Calu3 (cell line): ENCODE measurements at places on chromosomes 7 and 10. TPM values are rescaled to one million over a fixed set of nuclear protein-coding genes. Genes with fewer than 3 reads are reported as not detected.

DNA sequence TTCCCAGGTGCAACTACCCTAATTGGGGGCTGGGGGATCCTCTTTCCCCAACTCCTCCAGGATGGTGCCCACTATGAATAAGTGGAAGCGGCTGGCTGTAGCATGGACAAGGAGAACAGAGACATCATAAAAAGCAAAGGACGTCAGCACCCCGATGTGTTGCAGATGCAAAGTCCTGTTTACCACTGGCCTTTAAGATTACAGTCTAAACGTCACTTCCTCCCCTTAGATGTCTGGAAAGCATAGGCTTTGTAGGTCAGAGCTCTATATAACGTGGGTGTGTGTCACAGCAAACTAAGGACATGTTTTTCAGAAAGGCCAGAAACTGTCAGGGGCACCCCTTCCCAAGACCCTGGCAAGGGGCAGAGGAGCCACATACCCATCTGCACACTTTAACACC lies 7.9 kb downstream of the COBL start:
- no peak overlapping the region for H3K27ac ChIP-seq
- no peaks in the 10 kb centered on the region for H3K27me3 ChIP-seq
- H3K4me1 ChIP-seq, result peaks cover 15% of the 10 kb centered on the region

The DPP6 gene
- not detected in 2 replicates for total RNA-seq

GRCh38 chr10:126302476-126302756 lies 85.9 kb downstream of the ADAM12 start:
- no peaks in the 10 kb centered on the region for H3K4me1 ChIP-seq
- peaks cover 30% of the 10 kb centered on the region for H3K27me3 ChIP-seq
- DNase-seq, result no peak
- no peaks in the 10 kb centered on the region for H3K36me3 ChIP-seq
- no peak overlapping the region for H3K27ac ChIP-seq

The CYP26A1 gene
- total RNA-seq, result 0.98 and 2.1 TPM in 2 replicates

The CUZD1 gene
- 0.93 and 1.5 TPM in 2 replicates for total RNA-seq

DNA sequence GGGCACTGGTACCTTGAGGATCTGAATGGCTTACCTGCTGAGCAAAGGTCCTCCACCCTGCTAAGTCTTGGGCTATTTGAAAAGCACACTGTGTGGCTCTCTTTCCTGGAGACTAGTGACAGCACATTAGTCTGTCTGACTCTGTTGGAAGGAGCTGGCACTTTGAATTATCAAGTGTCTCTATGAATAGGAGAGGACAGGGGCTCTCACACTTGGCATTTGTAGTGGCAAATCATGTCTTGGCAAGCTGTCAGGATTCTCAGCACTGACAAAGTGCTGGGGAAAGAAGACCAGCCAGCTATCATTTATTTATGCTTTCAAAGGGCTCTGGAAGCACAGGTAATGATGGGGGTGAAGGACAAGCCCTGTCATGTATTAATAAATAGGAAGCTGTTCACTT lies 62.8 kb downstream of the MTPN start:
- no peak for DNase-seq
- H3K27me3 ChIP-seq, result no peaks in the 10 kb centered on the region
- H3K36me3 ChIP-seq, result no peaks in the 10 kb centered on the region
- H3K4me3 ChIP-seq, result no peak overlapping the region

- peaks cover 44% of the 10 kb centered on the region for H3K4me1 ChIP-seq
- peak within 1 kb of the TSS; percentile 47 for H3K27ac ChIP-seq
- H3K4me3 ChIP-seq, result peak within 1 kb of the TSS; percentile 91
Measured at GRCh38 chr10:45373576-45374349, at the start of gene ALOX5. ALOX5 (plus strand) TSS chr10:45374216; CDS start chr10:45374280, 64 bp downstream.

GRCh38 chr10:51667678-51668335 lies 31.6 kb downstream of the CSTF2T start:
- H3K27ac ChIP-seq, result no peak overlapping the region
- no peak for DNase-seq
- no peaks in the 10 kb centered on the region for H3K27me3 ChIP-seq

- no peak overlapping the region for H3K27ac ChIP-seq
- no peaks in the 10 kb centered on the region for H3K4me1 ChIP-seq
- DNase-seq, result no peak
- H3K36me3 ChIP-seq, result peaks cover 9% of the 10 kb centered on the region
- no peak overlapping the region for H3K4me3 ChIP-seq
- no peaks in the 10 kb centered on the region for H3K27me3 ChIP-seq
Measured at GRCh38 chr7:135200821-135201331, 10.4 kb downstream of the WDR91 start.

GRCh38 chr10:16425449-16425848 lies 11.4 kb upstream of the PTER start:
- H3K4me3 ChIP-seq, result no peak overlapping the region
- no peaks in the 10 kb centered on the region for H3K4me1 ChIP-seq
- no peaks in the 10 kb centered on the region for H3K27me3 ChIP-seq
- no peaks in the 10 kb centered on the region for H3K36me3 ChIP-seq
- DNase-seq, result no peak
- H3K27ac ChIP-seq, result no peak overlapping the region
